Bone marrow (tissue), 2 donors: ENCODE measurements at places on chromosomes 1 and 21.

DNA sequence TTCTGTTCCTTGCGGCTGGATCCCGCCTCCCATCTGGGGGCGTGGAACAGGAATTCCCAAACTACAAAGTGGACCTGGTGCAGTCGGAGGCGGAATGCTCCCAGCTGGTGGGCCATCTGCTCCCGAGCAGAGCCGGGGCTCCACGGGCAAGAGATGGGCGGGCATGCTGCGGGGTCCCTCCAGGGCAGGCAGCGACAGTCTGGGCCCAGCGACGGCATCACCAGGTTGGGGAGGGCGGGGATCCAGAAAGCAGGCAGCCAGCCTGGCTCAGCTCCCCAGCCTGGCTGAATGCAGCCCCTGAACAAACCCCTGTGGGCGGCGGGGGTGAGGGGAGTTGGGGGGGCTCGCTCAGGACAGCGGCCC, 3.6 kb downstream of the MEGF6 start:
- DNase-seq, result no peak

DNA sequence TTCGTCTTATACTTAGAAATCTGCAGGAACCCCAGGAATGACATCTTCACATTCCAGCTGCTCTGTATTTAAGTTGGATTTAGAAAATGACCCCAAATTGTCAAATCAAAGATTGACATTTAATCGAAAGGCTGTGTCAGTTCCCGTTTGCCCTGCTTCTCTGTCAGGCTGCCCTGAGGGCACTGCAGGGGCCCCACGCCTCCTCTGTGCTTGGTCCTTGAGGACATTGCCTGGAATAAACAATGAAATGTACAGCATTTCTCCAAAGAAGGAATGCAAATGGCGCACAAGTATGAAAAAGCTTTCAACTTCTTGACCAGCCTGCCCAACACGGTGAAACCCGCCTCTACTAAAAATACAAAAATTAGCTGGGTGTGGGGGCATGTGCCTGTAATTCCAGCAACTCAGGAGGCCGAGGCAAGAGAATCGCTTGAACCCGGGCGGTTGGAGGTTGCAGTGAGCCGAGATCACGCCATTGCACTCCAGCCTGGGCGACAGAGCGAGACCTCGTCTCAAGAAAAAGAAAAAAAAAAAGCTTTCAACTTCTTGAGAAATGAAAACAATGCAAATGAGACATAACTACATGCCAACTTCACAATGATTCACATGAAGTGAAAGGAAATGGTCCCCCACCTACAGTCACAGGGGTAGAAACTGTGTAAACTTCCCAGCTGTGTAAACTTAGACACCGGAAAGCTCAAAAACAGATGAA, 3.0 kb downstream of the TMPRSS3 start:
- no peak for DNase-seq

GRCh38 chr1:86948212-86948611, 33.8 kb downstream of the HS2ST1 start:
- DNase-seq, result no peak

DNA sequence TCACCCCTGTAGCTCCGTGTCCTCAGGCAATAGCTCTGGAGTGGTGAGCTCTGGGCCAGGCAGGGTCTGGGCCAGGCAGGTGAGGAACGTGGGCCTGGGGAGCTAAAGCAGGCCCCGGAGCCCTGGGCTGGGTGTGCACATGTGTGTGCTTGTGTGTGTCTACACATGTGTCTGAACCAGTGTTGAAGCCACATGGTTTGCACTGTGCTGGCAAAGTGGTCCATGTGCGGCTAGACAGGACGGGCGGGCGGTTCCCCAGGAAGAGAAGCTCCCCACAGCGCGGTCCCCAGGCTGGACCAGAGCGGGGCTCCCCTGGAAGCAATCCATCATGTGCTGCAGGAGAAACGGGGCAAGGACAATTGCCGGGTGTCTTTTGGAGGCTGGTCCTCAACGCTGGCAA, 84.2 kb downstream of the PRDM16 start:
- no peak for DNase-seq

DNA sequence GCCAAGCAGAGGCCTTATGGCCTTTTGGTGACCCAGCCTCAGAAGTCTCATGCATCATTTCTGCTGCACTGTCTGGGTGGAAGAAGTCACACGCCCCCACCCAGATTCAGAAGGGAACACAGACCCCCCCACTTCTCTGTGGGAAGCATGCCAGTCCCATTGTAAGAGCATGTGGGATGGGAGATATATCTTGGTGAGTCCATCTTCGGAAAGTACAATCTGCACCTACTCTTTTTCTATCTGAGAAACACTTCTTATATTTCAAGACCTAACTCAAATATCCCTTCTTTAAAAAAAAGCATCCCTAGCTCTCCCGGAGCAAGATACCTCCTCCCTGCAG, 159.6 kb upstream of the FGGY start:
- no peak for DNase-seq

DNA sequence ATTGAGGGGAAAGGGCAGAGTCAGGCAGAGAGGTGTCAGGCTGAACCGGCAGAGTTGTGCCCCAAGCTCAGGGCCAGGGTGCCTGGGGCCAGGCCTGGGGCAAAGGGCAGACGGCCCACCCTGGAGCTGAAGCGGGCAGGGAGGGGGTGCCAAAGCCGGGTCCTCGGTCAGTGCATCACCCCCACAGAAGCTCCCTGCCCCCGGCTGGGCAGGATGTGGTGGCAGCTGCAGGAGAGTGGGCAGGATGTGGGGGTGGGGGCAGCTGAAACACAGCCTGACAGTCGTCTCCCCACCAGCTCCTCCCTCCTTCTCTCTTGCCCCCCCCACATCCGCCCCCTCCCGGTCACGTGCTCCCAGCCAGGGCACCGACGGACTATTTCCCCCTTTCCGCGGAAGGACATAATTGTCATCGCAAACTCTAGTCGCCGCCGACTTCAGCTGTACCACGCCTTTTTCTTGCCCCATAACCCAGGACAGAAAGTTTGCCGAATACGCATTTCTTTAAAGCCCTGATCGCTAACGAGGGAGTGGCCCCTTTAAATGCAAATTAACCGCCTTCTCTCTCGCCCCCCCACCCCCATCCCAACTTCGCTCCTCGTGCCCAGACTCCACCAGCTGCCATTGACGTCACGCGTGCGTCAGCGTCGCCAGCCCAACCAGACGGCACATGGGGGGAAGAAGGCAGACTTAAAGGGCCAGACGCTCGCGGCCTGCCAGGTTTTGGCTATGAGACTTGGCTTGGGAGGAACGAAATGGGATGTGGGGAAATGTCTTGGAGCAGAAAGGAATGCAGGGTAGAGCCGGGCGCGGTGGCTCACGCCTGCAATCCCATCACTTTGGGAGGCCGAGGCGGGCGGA, 4.5 kb upstream of the MEF2D start:
- peak; percentile 100 for DNase-seq

- DNase-seq, result peak; percentile 91
Observed at GRCh38 chr21:35658242-35658641, 402.1 kb downstream of the SETD4 start.

DNA sequence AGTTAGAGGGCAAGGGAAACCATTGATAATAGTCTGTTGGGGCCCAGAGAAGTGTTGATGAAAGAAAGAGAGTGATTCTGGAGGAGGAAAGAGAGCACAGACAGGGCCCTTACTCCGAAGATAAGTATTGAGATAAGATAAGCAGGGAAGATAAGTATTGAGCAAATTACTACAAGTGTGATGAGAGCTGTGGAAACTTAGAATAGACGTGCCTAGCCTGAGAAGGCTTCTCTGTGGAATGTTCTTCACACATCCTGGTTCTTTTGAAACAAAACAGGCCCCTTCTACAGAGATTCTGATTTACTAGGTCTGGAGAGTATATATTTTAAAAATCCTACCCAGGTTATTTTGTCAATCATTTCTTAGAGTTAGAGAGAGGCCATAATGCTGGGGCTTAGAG, 26.4 kb downstream of the FNBP1L start:
- DNase-seq, result no peak

GRCh38 chr1:938088-938683, 14.5 kb downstream of the SAMD11 start:
- no peak for DNase-seq

DNA sequence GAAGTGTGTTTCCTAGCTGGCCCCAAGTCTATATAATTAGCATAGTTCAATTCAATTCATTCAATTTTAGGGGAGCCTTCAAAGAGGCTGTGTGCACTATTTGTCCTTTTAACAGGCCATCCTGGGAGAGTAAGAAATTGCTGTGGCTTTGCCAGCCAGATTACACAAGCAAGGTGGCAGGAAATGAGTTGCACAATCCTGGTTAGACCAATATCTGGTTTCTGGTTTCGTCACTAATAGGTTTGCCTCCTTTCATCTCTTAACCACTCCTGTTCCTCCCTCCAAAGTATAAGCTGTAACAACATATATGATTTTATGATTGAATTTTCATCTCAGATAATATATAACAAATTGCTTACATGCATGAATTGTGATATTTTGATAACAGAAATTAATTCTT, 84.1 kb upstream of the NEGR1 start:
- DNase-seq, result peak; percentile 58

GRCh38 chr1:201291916-201292315, 8.6 kb downstream of the PKP1 start:
- DNase-seq, result no peak

- no peak for DNase-seq
Observed at GRCh38 chr1:55937840-55938375, 641.5 kb downstream of the PLPP3 start.

DNA sequence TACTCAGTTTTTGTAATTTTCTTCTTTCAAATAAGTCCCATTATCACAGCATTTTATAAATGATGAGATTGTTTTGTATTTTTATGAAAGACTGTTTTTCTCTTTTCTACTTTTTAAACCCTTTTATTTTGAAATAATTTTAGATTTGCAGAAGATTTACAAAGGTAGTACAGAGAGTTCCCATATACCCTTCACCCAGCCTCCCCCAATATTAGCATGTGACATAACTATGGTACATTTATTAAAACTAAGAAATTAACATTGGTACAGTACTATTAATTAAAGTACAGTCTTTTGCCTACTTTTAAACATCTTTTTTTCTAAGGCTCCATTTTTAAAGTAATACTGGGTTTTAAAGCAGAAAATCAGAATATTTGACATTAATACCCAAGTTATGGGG, 35.6 kb upstream of the LAMC2 start:
- no peak for DNase-seq

DNA sequence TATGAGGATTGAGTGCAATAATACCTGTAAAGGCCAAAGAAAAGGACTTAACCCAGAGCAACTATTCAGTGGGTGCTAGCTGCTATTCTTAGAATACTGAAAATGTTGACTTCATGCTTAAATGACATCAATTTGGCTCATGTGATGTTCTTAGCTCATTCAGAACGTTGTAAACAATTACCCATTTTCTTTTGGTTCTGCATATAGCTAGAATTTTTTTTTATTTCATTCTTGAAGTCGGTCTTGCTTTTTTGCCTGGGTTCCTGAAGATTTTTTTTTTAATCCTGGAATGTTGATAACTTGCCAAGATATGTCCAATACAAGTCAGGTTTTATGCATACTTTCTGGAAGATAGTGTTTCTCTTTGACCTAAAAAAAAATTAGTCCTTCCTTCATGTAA, 772.0 kb downstream of the LTN1 start:
- DNase-seq, result no peak

- DNase-seq, result no peak
Observed at GRCh38 chr1:185385991-185386390, 68.9 kb upstream of the IVNS1ABP start.

GRCh38 chr1:69123486-69123885, 444.2 kb upstream of the LRRC7 start:
- no peak for DNase-seq

DNA sequence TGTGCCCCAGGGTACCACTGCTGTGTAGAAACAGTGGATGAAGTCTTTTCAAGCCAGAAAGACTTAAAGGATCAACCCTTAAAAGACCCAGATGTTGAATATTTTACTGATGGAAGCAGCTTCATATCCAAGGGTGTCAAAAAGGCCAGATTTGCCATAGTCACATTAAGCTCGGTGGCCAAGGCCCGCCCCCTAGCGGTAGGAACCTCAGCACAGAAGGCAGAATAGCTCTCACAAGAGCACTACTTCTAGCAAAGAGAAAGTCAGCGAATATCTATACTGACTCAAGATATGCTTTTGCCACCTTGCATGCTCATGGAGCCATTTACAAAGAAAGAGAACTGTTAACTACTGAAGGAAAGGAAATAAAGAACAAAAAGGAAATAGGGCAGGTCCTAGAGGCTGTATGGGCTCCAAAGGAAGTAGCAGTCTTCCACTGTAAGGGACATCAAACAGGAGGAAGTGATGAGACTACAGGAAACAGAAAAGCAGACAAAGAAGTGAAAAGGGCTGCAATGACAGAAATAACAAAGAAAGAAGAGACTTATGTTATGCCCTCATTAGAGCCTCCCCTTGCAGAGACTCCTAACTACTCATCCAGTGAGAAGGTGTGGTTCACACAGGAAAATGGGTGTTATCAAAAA, 90.5 kb downstream of the LIPI start:
- DNase-seq, result no peak

GRCh38 chr1:203590603-203591002, 36.0 kb upstream of the ATP2B4 start:
- no peak for DNase-seq

DNA sequence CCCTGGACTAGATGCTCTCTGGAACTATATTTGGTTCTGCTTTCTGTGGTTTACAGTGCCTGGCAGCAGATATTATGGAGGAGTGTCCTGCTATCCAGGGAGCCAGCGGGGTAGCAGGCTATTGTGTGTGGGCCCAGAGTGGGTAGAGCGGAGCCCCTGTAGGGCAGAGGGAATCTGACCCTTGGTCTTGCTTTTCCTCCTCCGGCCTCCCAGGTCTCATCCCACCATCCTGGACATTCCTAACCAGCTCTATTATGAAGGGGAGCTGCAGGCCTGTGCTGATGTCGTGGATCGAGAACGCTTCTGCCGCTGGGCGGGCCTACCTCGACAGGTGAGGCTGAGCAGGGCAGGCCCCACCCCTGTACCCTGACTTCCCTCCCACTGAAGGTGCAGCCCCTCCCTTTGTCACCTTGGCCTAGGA, 9.1 kb downstream of the RHOC start:
- no peak for DNase-seq

GRCh38 chr1:200749090-200749489, 10.4 kb downstream of the CAMSAP2 start:
- DNase-seq, result no peak

DNA sequence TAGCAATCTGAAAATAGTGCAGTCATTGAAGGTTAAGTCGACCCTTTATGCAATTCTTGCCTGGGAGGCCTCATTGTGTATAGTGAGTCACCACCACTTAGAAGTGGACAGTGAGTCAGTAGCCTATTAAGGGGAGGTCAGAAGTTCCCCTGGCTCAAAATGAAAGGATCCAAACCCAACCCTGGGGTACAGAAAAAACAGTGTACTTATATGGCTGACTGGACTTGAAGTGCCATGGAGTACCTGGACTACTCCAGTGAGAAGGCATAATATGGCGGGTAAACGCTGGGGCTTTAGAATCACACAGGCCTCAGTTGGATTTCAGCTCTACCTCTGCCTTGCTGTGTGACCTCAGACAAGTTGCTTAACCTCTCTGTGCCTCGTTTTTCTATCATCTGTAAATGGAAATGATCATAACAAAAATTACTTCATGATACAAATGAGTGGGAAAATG, 2.2 kb upstream of the BCL9 start:
- DNase-seq, result peak; percentile 1

DNA sequence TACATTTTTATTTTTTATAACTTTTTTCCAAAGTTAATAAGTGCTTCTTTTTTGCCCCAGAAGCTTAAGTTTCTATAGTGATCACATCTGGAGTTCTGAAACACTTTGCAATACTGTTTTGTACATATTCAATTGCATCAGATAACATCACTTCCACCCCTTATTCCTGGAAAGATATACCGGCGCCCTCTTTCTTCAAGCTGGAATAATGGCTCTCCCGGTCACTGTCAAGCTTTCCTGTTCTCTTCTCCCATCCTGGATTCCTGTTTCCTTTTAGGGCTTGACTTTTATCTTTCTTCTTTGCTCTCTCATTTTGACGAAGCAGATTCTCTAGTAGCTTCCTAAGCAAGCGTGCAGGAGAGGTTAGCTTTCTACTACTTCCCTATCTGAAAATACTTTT, 1866.8 kb downstream of the MRPL39 start:
- DNase-seq, result no peak
